IMR-90 (cell line): ENCODE measurements at places on chromosomes 5 and 9. TPM values are rescaled to one million over a fixed set of nuclear protein-coding genes. Genes with fewer than 3 reads are reported as not detected.

ABHD17B gene
- 16.8 and 24.2 TPM in 2 replicates for total RNA-seq

SLIT3 gene
- total RNA-seq = 0.18 and 0.28 TPM in 2 replicates

CAVIN4 gene
- total RNA-seq = 2.2 and 4.2 TPM in 2 replicates

PLPP7 gene
- total RNA-seq = 0.54 and 0.56 TPM in 2 replicates

SLCO6A1 gene
- total RNA-seq = not detected in 2 replicates

LCN9 gene
- total RNA-seq = not detected in 2 replicates

C9orf153 gene
- not detected in 2 replicates for total RNA-seq
